Renal cortex interstitium (tissue), 15 donors: ENCODE measurements at places on chromosomes 5 and 9. TPM values are rescaled to one million over a fixed set of nuclear protein-coding genes. Genes with fewer than 3 reads are reported as not detected.

Gene SOHLH1
- polyA plus RNA-seq = not detected

Gene GABBR2
- 5.0 TPM for polyA plus RNA-seq

Gene C9
- polyA plus RNA-seq = 0.27 TPM

Gene CARTPT
- polyA plus RNA-seq = not detected

Gene NSA2
- polyA plus RNA-seq = 214 TPM

Gene EGFL7
- polyA plus RNA-seq = 43.8 TPM

Gene ADAMTS6
- 3.2 TPM for polyA plus RNA-seq

Gene LYRM7
- 15.2 TPM for polyA plus RNA-seq

Gene SLC27A6
- 1.4 TPM for polyA plus RNA-seq

Gene CCL19
- not detected for polyA plus RNA-seq

Gene PPP2R2B
- polyA plus RNA-seq = 15.4 TPM

Gene SPINK4
- not detected for polyA plus RNA-seq

Gene SPATA31A3
- polyA plus RNA-seq = not detected

Gene SLU7
- 77.4 TPM for polyA plus RNA-seq

Gene AGPAT2
- 31.5 TPM for polyA plus RNA-seq

Gene NRG2
- polyA plus RNA-seq = 1.3 TPM

Gene PDLIM4
- 17.4 TPM for polyA plus RNA-seq
